ENCODE measurements at places on chromosomes 2 and 18.

GRCh38 chr2:100071335-100072043 lies 70.9 kb downstream of the AFF3 start:
- DNase-seq, result no peak

DNA sequence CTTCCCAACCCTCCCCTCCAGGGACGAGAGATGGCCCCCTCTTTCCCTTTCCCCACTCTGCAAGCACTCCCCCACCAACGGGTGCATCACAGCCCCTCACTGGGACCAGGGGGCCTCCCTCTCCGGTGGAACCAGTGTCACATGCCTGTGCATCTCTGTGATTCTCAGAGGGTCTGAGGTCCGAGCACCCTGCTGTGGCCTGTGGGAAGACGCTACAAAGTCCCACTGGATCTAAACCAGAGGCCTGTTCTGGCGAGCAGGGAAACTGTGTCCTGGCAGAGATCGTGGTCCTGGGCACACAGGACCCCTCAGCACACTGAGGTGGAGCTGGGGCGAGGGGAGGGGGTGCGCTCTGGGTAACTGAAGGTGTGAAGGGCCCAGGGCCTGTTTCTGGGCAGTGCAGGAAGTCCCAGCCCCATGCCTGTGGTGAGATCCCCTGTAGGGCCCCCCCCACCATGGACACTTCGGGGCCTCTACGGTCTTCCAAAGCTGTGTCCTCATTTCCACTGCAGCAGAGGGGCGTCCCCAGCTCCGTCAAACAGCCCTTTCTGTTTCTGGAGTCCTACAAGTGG lies 8.0 kb downstream of the SNORC start:
- no peak for DNase-seq

- no peak for DNase-seq
These were observed 292.1 kb upstream of the KLHL29 start for GRCh38 chr2:23092831-23093230.

DNA sequence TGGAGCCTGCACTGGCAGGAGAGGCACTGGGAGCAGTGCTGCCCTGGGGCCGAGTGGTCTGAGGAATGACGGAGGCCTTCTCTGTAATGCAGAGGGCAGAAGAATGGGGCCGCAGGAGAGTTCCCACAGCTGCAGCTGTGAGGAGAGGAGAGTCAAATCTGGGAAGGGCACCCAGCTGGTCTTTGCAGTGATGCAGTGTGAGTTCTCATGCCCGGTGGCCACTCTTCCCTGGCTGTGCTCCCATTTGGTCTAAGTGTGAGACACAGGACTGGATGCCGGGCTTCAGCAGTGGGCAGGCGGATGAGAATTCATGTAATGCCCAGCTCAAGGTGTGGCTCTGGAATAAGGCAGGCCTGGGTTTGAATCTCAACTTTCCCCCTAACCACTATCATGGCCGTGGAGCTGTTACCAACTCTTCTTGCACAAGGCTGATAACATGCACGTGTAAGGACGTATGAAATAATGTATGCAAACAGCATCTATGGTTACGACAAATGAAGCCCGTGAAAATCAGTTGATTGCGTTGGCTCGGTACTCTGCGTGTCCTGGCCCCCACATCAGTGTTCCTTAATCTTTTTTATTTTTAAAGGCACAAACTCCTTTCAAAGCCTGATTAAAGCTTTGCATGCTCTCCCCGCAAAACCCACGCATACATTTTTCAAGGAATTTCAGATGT lies 71.6 kb downstream of the ACKR3 start:
- DNase-seq, result peak; percentile 33

GRCh38 chr2:31054842-31055388 lies 83.3 kb downstream of the GALNT14 start:
- peak; percentile 11 for DNase-seq

DNA sequence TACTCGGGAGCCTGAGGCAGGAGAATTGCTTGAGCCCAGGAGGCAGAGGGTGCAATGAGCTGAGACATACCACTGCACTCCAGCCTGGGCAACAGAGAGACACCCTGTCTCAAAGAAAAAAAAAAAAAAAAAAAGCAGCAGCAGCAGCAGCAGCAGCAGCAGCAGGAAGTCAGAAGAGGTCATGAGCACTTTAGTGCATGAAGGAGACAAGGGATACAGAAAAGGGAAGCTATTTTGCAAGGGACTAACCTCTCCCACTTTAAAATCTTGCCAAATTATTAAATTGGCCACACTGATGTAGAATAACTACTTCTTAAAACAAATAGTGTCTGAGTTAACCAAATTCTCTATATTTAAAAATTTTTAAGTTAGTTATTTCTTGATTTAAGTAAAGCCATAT lies 113.4 kb upstream of the PDE1A start:
- DNase-seq, result no peak

DNA sequence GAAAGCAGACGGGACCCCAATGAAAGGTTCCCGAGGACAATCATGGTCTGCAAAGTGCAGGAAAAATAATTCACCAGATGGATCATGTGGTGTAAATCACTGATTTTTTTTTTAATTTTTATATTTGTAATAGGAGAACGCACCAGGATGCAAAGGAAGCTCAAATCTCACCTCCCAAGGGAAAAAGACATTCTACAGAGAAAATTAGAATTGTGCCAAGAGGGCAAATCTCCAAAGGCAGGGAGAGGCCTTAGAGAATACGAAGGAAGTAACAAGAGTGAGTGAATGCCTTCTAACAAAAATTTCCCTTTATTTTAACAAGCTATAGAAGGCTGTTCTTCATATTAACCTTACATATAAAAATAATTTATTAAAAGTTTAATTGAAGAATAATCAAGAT lies 90.9 kb downstream of the ANKRD44 start:
- no peak for DNase-seq

DNA sequence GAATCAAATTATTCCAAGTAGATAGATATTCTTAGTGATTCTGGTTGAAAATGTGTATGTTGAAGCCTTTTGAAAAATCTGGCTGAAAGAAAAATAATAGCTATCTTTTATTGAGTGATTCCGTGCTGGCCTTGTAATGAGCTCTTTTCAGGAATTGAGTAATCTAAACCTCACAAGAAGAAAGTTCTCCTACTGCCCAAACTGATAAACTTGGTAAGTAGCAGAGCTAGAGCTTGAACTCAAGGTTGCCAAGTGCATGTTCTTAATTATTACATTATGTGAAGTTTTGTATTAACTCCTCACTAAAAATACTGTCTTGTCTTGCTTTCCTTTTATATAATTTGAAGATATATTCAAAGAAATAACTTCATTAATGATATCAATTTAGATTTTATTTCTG lies 1.6 kb upstream of the PPP1R1C start:
- no peak for DNase-seq

- DNase-seq, result no peak
These were observed 182.9 kb downstream of the DYM start for GRCh38 chr18:49277395-49278036.

GRCh38 chr2:203533676-203534591 lies 1.2 kb downstream of the RAPH1 start:
- DNase-seq, result no peak

DNA sequence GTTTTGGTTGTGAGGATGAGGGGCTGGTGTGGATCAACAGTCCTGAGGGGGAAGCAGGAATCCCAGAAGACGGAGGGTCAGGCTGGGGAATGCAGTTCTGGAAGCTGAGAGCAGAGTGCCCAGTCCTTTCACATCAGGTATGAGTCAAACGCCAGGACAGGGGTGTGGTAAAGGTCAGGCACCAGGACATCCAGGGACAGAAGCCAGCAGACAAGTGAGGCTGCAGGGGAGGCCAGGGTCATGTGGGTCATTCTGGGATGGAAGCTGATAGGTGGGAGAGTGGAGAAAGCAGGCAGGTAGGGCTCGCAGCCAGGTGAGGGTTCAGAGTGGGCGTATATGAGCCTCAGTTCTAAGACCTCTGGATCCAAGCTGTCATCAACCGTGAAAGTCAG lies 12.8 kb upstream of the GNLY start:
- DNase-seq, result no peak

DNA sequence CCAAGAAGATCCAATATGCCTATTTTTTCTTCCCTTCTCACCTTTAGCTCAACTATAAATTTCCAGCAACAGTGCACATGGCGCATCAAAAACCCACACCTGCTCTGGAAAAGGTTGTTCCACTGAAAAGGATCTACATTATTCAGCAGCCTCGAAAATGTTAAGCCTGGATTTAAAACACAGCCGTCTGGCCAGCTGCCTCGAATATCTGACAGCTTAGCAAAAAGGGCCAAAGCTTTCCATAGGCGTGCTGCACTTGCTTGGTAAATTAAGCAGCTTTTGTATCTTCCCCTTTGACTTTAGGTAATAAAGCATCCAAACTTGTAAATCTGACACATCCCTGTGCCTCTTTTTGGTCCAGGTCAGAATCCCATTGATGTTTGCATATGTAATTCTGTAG lies 20.5 kb downstream of the DAPL1 start:
- no peak for DNase-seq

GRCh38 chr2:152559008-152559407 lies 158.3 kb downstream of the PRPF40A start:
- DNase-seq, result no peak

DNA sequence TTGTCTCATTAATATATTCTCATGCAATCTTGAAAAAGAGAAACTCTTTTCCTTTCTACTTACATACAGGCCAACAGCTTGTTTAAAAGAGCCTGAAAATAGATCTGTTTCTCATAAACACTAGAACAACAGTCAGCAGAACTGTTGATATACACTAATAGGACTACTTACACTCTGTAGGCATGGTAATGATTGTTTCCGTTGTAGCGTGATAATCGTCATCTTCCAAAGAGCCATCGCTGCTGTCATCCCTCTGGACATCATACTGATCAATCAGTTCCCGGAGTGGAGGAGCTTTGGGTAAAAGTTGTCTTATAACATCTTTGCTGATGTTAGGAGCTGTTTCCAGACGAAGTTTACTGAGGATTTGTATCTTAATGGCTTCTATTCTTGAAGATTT lies 476 bp downstream of the MSTN start:
- DNase-seq, result no peak

GRCh38 chr18:13407484-13407883 lies 188.9 kb downstream of the LDLRAD4 start:
- no peak for DNase-seq

DNA sequence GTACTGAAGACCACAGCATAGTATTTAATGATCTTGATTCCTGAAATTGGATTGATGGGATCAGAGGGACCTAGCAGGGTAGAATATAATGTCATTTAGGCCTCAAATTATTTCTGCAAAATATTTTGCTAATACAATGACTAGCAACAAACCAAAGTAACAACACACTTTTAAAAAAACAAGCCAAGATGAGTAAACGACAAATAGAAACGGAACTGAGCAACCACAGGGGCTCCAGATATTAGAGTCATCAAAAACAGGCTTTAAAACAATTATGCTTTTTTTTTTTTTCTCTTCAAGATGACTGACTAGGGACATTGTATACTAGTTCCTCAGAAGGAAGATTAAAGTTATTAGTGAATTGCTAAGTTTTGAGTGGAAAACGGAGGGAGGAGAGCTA lies 447.1 kb upstream of the MMADHC start:
- DNase-seq, result no peak

GRCh38 chr2:168797286-168797655 lies 5.2 kb upstream of the NOSTRIN start:
- no peak for DNase-seq

DNA sequence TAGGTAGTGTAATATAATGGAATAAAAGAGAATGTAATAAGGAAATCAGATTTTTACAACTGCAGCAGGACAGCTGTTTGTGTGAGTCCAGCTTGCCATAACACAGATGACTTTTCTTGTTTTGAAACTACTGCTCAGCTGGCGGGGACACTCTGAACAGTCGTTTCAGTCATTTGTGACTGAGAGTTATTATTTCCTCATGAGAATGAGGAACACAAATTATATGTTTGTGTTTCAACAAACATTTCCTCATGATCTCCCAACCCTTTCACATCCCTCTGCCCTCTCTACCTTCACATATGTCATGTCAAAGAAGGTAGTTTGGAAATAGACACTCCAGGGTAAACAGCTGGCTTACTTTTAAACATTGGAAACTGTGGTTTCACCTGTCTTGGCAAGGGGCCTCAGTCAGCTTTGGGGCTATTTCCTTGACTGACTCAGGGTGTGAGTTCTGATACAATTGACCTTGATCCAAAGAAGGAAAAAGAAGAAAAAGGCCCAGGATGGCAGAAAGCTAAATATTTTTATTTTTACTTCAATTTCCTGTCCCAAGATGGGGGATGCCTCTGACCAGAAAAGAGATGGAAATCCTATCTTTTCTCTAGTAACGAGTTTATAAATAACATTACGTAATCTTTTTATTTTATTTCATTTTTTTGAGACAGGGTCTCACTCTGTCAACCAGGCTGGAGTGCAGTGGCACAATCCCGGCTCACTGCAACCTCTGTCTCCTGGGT lies 593 bp downstream of the SP140L start:
- no peak for DNase-seq

- no peak for DNase-seq
These were observed 130.9 kb downstream of the GLI2 start for GRCh38 chr2:120866483-120867140.

DNA sequence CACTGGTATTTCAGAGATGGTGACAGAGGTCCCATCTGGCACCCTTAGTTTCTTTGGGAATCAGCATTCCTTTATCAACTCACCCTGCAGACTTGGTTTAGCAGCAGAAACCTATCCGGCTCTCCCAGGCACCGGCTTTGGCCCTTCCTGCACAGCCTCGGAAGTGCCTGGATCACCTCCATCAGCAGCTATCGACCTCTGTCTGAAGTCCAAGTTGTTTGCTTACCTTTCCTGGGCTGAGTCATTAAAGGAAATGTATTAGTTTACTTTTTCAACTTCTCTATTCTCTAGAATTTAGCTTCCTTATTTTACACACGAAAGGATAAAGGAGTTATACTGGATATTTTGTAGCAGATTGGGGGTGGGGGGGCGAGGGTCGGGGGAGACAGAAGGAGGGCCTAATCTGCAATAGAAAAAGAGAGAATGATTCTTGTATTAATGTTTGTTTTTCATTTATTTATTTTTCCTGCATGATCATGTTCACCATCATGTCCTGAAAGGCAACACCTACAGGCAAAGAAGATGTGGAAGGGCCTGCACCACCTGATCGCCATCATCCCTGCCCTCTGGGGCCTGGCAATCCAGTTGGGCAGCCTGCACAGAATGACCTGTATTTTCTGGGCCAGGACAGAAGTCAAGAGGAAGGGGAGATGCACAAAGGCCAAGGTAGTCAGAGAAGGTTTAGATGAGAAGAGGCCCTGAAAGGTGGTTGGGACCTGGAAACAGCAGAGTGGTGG lies 22.1 kb upstream of the MAT2A start:
- DNase-seq, result no peak

GRCh38 chr2:153601812-153602211 lies 123.2 kb upstream of the RPRM start:
- DNase-seq, result no peak

DNA sequence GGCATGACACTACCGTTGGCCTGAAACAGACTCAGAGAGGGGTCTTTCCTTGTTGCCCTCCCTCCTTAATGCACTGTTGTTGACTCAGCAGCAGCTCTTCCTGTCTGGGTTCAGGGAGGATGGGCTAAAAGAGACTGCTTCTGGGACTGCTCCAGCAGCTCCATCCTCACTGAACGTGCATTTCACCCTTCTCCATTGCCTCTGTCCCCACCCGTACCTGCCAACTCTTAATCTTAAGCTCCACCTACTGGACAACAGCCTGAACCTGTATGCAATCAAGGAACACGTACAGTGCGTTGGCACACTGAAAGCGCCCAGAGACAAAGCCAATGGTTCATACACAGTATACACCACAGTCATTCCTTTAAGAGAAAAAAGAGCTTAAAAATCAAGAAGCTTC lies 230.8 kb upstream of the RAB6C start:
- DNase-seq, result no peak

All from left forelimb (tissue), 1 donor.